ENCODE measurements at places on chromosomes 13 and 19.

DNA sequence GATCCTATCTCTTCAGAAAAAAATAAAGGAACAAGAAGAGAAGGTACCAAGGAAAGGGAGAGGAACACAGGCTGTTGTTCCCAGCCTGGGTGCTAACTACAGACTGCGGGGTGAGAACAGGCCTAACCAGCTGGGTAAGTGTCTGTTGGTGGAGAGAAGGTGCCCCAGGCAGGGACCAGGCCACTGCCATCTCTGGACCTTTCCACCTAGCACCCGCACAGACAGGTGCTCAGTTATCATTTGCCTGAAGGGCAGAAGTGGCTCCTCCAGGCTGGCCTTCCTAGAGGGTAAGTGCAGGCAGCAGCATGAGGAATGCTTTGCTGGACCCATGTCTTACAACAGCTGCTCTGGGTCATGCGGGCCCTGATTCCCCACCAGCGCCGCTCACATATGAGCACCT lies 10.1 kb downstream of the DNMT1 start:
- no peak for DNase-seq

DNA sequence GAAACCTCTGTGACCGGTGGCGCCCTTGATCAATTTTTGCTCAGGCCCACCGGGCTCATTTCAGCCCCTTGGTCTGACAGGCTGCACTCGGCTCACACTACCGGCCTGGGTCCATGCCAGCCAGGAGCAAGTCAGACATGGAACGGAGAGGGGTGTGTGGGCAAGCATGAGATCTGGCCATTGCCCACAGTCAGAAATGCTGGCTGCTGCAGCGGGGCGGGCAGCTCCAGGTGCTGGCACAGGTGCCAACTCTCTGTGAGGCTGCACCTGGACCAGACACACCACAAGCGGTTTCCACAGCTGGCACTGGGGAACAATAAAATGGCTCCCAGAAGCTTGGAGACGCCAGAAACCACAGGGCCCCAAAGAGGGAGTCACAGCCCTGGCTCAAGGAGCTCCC lies 43.6 kb upstream of the LPAR6 start:
- DNase-seq = no peak

DNA sequence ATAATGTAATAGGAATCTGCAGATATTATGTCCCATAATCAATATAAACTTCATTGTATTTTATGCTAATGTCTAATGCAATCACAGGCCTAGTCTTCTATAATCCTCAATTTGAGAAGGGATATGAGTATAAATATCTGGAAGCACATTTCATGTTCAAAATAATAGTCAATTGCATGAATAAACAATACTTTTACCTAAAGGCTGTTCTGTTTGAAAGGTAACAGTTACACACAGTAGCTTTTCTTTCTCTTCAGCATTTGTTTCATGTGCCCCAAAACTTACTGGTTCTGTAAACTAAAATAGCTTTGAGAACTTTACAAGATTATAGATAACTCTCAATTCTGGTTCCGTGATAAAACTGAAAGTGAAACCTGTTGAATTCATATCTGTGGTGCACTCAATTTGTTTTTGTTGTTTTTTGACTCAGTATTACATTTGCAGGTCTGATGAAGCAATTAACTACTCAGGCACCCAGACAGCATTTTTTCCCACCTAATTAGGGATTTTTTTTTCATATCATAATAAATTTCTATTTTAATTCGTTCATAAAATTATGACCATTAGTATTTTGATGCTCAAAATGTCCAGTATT lies 1193.8 kb downstream of the SLITRK1 start:
- DNase-seq = no peak

DNA sequence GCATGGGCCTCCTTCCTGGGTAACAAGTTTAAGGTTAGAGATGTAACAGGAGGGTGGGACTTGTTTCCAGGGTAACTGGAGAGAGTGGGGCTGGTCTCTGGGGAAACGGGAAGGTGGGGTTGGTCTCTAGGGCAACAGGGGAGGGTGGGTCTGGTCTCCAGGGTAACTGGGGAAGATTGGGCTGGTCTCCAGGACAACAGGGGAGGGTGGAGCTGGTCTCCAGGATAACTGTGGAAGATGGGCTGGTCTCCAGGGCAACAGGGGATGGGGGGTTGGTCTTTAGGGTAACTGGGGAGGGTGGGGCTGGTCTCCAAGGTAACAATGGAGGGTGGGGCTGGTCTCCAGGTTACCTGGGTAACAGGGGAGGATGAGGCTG lies 36.5 kb downstream of the SPTBN4 start:
- no peak for DNase-seq

- DNase-seq = no peak
These were observed 10.1 kb downstream of the PAF1 start for GRCh38 chr19:39380521-39381502.

- no peak for DNase-seq
These were observed 245.8 kb upstream of the NBEA start for GRCh38 chr13:34696296-34696695.

DNA sequence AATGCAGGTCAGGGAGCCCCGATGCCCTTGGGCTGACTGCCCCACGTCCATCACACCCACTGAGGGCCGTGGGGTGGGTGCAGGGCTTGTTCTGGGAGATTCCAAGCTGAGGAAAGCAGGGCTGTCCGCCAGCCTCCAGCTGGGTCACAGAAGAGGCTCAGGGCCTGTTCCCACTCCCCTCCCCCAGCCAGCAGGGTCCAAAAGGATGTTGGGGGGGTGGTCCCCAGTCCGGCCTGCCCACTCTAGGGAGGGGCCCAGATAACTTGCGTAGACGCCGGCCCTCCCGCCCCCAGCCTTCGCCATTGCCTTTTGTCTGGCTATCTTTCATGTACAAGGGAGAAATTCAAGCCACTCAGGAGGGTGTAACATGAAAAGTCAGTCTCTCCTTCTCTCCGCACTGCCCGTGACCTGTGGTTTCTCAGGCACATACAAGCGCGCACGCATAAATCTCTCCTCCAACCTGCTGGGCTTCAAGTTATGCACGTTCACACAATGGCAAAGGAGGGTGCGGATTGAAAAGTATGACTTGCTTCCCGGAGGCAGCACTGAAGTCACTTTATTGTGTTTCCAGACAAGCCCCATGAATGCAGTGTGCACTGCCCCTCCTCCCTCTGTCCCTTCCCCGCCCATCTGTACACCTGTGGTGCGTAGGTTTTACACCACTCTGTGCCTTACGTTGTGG lies 20.2 kb downstream of the CARM1 start:
- DNase-seq = no peak

- DNase-seq = no peak
These were observed 41.1 kb downstream of the ARHGAP35 start for GRCh38 chr19:46901701-46902401.

Data from fibroblast of gingiva (primary cell).